ENCODE measurements at places on chromosomes 1 and 21. TPM values are rescaled to one million over a fixed set of nuclear protein-coding genes. Genes with fewer than 3 reads are reported as not detected.

The KCND3 gene
- total RNA-seq = 34.1 TPM

GRCh38 chr1:59570524-59570923, 244.2 kb upstream of the HOOK1 start:
- no peak for DNase-seq

GRCh38 chr1:31771891-31772668, 7.9 kb upstream of the ADGRB2 start:
- DNase-seq = no peak

DNA sequence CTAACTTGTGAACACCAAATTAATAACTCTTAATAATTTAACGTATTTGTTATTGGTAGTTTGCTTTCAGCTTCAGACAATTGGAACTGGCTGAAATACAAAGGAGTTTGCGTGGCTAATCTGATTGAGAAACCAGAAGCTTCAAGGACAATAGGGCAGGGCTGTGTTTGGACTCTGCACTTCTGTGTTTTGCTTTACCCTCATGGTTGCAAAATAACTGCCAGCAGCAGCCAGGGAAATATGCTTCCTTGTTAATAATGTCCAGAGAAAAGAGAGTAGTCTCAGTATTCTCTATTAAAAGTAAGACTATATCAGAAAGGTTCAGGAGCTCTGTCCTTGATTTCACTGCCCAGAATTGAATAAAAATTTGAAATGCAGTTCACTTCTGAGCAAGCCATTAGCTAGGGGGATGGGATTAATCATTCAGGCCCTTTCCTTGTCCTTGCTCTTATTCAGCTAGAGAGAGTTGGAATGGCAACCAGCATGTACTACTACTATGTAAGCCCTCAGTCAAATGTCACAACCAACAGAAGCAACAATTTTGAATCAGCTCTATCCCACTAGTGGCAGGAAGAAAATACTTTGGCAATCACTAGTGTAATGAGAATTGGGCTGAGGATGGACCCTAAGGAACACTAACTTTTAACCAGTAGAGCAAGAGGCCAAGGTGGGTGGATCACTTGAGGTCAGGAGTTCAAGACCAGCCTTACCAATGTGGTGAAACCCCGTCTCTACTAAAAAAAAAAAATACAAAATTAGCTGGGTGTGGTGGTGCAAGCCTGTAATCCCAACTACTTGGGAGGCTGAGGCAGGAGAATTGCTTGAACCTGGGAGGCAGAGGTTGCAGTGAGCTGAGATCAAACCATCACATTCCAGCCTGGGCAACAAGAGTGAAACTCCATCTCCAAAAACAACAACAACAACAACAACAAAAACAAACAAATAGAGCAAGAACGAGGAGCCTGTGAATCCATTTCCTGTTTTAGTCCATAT, 76.8 kb downstream of the POU2F1 start:
- no peak for DNase-seq

The COL8A2 gene
- 1.2 TPM for total RNA-seq

DNA sequence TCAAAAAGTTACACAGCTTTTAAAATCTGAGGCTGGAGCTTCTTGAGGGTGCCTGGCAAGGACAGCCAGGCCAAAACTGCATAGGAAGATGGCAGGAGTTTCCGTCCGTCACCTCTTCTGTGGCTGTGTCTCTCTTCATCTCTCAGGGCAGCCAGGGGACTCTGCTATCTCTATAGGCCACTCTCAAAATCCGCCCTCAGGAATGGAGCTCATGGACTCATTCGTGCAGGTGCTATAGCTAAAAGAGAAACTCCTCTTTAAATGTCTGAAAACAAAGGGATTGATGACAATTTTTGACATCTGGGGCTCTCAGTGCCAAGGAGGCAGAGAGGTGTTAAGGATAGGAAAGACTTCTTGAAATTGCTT, 27.2 kb downstream of the OVAAL start:
- no peak for DNase-seq

DNA sequence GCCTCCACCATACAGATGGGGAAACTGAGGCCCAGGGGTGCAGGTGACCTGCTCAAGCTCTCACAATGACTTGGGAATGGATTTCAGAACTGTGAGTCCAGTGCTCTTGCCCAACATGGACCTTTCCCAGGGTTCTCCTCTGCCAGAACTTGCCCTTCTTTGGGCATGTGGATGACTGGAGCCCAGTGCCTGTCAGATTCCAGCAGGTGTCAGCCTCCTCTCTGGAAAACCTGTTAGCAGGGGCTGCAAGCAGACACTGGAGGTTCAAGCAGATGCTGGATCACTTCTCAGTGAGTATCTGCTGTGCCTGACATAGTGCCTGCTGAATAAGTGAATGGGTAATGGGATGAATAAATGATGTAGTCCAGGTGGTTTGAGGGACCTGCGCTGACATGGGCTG, 314.2 kb upstream of the POU3F1 start:
- no peak for DNase-seq

DNA sequence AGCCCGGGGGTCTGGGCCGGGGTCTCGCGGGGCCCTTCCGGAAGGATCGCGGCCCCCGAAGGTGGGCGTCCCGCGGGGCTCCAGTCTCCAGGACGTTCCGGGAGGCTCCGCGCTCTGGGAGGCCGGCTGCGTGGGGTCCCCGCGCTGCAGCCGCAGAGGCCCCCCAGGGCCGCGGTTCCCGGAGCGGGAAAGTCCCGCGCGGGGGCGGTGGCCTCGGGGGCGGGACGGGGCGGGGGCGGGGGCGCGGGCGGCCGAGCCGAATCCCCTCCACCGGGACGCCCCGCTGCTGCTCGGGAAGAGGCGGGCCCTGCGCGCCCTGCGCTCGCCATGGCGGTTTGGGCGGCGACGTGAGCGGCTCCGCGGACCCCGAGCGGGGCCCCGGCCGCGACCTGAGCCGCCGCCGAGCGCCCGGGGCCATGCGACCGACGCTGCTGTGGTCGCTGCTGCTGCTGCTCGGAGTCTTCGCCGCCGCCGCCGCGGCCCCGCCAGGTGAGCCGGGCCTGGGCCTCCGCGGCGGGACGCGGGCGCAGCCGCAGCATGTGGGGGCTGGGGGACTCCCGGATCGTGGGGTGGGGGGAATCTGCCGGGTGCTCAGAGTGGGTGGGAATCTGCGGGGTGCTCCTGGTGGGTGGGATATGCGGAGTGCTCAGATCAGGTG, at the start of gene IFNGR2:
Gene IFNGR2, plus strand, starts transcription at position 286 of the 658 bp plus-strand sequence. Its CDS starts 131 bp downstream, at position 417.
- peak; percentile 39 for DNase-seq

- no peak for DNase-seq
These were observed 404.3 kb upstream of the BEND5 start for GRCh38 chr1:49181033-49181432.

The SPRR2E gene
- total RNA-seq = not detected

DNA sequence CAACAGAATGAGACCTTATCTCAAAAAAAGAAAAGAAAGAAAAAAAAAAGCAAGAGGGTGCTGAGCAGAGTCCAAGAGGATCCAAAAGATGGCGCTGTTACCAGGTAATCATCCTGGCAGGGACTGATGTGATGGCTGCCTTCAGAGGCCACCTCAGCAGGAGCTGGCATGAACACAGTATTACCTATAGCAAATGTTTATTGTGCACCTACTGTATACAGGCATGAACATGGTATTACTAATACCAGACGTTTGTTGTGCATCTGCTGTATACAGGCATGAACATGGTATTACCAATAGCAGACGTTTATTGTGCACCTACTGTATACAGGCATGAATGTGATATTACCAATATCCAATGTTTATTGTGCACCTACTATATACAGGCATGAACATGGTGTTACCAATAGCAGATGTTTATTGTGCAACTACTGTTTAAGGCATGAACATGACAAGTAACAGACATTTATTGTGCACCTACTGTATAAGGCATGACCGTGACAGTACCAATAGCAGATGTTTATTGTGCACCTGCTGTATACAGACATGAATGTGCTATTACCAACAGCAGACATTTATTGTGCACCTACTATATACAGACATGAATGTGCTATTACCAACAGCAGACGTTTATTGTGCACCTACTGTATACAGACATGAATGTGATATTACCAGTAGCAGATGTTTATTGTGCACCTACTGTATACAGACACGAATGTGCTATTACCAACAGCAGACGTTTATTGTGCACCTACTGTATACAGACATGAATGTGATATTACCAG, 115.1 kb upstream of the TMEM51 start:
- DNase-seq = no peak

DNA sequence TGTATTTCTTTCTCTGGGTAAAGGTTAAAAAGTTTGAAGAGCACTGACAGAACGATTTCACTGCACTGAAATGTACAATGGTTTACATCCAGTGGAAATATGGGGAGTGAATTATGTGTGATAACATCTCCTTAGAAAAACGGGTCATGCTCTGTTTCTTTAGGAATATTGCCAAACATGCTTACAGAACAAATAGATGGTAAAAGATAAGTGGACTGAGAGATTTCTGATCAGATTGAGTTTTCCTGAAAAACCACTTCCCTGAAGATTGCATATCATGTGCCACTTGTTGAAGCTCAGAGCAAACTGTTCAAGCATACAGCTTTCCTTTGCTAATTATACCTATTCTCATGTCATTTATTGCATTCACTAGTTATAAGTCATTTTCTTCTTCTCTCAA, 29.9 kb upstream of the DISP1 start:
- DNase-seq = no peak

DNA sequence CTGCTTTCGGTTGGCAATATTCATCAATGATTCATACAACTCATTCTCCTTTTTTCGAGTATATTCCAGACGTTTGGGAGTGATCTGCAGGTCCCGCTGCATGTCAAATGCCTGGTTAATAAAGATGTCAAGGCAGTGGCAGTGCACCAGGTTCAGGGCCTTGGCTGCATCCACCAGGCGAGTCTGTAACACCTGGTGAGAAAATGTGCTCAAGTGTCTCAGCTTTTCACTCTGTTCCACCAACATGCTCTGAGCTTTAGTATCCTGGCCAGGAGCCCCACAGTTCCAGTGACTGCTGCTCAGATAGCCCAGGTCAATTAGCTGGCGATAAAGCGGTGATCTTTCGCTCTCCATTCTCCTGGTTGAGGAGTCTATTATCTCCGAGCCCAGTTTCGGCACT, 42.3 kb downstream of the DSTYK start:
- peak; percentile 26 for DNase-seq

DNA sequence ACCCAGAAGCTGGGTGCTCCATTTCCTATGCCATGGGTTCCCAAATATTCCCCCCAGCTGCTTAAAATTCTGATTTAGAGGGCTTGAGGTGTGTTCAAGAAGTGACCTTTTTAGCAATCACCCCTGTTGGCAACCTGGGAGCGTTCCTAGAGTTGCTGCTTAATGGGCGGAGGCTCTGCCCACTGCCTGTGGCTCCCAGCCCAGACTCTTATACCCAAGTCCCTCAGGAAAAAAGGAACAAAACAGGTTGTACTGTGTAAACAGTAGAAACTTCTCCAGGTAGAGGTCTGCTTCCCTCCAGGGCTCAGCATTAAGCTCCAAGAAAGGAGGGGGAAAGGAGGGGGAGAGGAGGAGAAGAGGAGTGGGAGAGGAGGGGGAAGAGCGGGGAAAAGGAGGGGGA, 14.6 kb upstream of the TENT5C start:
- DNase-seq = no peak

DNA sequence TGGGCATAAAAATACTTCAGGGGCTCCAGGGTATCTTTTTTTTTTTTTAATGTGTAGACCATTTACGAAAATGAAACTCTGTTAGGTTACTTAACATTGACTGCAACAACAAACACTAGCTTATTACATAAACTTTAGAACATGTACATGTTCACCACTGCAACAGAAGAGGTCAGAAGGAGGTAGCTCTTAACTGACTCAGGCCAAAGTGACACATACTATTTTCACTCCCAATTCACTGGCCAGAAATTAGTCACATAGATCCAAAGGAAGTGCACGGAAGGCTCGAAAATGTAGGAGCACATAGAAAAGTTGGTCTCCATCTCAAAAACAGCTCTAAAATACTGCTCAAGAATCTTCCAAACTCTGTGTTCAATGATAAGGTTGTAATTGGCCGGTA, 107.2 kb downstream of the AKT3 start:
- no peak for DNase-seq

Measured in cerebellum (tissue), 4 donors.